A549 (cell line): ENCODE measurements at places on chromosomes 11 and 22.

GRCh38 chr11:70742553-70743291, 344.4 kb downstream of the CTTN start:
- DNase-seq = no peak

DNA sequence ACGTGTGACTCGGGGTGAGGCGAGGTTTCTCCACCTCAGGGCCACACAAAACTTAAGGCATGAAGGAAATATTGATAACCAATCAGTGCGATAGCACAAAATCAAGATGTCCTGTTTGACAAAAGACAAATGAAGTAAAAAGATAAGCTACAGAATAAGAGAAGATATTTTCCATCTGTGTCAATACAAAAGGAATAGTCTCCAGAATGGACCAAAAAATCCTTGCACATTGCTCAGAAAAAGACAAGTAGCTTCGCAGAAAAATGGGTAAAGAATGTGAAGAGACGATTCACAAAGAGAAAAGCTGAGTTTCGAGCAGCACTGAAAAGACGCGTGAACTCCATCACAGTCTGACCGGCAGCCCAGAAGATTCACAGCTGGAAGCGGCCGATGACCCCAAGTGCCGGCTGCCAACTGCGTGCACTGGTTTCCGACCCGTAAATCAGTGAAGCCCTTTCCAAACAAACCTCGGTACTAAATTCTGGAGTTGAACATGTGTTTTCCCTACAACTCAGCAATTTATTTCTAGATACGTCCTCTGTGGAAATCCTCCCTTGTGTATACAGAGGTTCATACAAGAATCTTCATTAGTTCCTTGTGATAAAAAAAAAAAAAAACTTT, 308.4 kb downstream of the BRD1 start:
- no peak for DNase-seq

- DNase-seq = no peak
Observed at GRCh38 chr11:13013054-13013488, 4.0 kb downstream of the RASSF10 start.

GRCh38 chr11:79397252-79397651, 43.6 kb downstream of the TENM4 start:
- DNase-seq = no peak

DNA sequence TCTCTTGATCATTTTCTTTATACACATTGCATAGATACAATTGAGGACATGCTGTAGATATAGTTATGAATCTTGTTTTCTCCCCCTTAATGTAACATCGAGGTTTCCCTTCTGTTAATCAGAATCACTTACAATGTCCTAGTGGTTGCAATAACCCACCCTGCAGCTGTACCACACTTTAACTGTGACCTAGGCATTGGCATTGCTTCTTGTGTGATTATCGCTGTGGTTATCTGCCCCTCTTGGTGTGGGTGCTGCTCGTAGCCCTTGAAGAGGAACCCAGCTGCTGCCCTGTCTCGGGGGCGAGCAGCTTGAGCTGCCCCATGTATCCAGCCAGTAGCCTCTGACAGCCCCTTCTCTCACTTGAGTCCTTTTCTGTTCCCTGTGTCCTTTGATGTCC, 1.5 kb downstream of the DGAT2 start:
- no peak for DNase-seq

DNA sequence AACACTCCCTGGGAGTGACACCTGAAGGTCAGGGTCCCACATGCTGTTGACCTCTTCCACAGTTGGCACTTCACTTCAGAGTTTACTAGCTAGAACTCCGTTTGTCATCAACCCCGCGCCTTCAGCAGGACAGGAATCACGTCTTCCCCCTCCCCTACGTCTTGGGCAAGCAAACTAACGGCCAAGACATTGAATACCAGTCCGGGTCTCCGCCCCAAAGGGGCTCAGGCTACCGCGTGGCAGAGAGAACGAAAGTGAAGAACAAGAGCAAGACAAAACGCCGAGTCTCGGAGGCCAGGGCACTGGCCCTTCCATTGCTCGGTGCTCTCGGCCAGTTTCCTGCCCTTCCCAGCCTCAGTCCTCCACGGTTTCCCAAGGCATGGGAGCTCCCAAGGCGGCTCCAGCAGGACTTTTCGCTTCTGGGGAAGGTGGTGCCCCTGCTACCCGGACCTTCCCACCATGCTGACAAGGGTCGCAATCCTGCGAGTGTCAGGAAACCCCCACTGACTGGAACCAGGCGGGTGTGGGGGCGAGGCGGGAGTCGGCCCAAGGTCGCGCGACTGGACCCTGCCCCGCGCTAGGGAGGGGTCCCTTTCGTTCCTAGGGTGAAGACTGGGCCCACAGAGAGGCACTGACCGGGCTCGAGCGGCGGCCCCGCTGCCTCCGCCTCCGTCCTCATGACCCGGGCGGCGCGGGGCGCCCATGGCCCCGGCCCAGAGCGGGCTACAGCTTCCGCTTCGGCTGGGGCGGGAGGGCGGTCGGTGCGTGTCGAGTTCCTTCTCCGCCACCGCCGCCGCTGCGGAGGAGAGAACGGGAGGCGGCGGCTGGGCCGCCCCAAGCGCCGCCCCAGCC, at the start of gene GUCD1:
Gene GUCD1 (minus strand): TSS at position 826 of the 852 bp plus-strand sequence. CDS start 147 bp downstream, at position 679.
- no peak for DNase-seq

DNA sequence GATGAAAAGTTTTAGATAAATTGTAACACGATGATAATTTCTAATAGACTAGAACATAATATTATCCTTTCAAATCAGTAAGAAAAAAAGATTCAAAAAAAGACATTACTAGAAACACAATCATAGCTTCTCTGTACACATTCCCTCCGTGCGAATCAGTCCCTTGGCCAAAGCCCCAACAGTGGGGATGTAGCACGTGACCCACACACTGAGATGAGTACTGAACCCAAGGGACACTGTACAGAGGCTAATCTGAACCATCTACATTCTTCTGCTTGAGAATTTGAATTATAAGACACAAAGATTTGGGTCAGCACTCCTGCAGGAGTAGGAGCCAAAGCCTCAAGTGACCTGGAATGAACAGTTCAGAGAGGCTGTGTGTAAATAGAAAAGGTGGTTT, 353.7 kb downstream of the INSC start:
- DNase-seq = no peak

DNA sequence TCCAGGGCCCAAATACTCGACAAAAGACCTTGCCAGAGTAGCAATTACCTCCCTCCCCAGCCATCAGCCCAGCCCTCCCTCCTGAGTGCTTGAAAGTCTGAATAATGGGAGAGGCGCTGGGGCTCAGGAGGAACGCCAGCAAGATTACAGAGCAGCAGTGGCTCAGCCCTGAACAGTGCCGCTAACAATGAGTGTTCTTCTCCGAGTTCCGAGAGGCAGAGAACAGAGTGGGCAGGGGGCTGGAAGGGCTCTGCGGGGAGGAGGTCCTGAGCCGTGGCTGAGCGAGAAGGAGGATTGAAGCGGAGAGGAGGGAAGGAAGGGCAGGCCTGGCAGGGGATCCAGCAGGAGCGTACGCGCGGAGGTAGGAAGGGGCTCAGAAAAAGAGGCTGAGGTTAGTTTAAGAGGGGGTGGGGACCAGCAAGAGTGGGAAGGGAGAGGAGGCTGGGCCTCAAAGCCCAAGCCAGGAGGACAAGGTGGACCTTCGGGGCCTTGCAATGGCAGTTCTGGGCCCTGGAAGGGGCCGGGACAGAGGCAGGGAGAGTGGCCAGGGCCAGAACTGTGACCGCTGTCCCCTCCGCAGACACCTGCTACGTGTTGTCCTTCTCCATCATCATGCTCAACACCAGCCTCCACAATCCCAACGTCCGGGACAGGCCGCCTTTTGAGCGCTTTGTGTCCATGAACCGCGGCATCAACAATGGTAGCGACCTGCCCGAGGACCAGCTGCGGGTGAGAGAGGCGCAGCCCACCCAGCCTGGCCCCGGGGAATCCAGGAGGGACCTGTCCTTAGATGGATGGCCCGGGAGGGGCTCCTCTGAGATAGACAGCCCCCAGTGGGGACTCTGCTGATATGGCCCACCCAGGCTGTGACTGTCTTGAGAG, 20.6 kb downstream of the CYTH4 start:
- no peak for DNase-seq

DNA sequence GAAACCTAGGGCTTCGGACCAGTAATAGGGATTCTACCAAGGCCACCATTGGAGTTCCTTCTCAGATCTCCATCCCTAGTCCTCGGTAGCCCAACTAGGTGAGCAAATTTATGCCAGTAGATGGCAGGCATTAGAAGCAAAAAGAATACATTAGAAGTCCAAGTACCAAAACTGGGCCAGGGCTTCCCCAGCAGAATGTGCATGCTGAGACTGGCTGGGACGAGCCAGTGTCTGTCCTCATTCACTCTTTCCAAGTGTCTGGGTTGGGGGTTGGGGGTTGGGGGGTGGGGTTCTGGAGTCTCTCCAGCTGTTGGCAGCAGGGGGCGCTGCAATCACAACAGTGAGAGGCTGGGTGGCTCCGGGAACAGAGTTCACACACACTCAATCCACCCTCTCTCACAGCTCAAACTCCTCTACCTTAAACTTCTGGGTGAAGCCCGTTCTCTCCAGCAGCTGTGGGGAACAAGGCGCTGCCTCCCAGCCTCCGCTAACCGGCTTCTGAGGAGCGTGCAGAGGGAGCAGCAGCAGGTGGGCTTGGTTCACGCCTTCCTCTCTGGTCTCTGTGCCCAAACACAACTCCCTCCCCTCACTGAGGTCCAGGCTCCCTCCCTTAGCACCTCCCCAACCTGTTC, 57.5 kb downstream of the BTG4 start:
- peak; percentile 45 for DNase-seq

- no peak for DNase-seq
Observed at GRCh38 chr11:110377434-110377833, 52.3 kb upstream of the FDX1 start.

- no peak for DNase-seq
Observed at GRCh38 chr22:28899199-28899853, 16.0 kb downstream of the ZNRF3 start.

DNA sequence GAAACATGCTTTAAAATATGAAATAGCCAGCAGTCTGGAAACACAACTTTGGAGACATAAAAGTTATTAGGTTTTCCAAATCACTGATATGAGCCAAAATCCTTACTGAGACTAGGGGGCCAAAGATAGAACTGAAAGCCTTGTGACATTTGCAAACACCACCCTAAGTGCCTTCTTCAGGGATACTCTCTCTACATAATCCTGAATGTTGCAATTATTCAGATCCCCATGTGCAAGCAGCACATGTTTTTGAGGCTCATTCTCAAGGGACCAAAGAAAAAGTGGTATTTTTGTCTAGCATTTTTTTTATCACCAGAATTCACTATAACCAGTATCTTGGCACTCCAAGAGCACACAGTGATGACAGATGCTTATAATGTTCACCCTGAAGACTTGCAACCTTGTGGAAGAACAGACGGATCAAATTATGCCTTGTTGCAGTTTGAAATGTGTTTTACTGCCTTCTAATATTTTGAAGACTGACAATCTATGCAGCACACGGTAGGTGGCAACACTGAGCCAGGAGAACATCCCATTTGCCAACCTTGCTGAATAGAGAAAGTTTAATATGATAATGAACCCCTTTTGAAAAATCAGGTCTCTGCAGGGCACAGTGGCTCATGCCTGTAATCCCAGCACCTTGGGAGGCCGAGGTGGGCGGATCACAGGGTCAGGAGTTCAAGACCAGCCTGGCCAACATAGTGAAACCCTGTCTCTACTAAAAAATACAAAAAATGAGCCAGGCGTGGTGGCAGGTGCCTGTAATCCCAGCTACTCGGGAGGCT, 78.5 kb downstream of the PLEKHA7 start:
- peak; percentile 59 for DNase-seq

- no peak for DNase-seq
Observed at GRCh38 chr11:43856993-43857392, 23.6 kb upstream of the ALKBH3 start.

GRCh38 chr11:3933165-3933628, 77.7 kb downstream of the STIM1 start:
- DNase-seq = no peak

GRCh38 chr11:118003456-118003855, 17.3 kb downstream of the IL10RA start:
- DNase-seq = no peak

- DNase-seq = no peak
Observed at GRCh38 chr11:134341805-134342571, 10.2 kb downstream of the GLB1L2 start.
